ENCODE measurements at places on chromosomes 11 and 22.

DNA sequence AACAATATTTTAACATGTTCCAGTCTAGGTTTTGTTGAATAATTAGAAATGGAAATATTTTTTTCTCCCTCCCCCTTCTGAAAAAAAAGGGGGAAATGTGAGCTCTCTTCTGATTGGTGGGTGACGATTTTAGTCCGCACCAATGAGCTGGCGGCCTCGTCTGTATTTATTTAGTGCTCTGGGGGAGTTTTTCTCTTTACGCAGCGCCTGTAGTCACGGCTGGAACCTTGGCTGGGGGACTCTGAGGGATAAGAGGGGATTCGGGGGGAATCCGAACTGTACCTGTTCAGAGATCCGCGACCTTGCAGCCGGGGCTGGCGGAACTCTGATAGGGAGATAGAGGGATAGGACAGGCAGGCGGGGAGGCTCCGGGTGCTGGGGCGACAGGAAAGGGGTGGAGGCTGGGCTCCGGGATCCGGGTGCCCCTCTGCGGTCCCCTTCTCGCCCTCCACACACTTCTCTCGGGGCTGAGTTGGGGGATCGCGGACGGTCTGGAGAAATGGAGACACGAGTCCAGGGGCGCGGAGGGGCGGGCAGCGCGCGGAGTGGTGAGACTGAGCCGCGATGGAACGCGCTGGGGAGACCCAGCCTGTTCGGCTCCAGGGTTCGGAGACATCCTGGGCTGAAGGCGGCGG lies 99.7 kb upstream of the HSD17B12 start:
- DNase-seq: peak; percentile 14

DNA sequence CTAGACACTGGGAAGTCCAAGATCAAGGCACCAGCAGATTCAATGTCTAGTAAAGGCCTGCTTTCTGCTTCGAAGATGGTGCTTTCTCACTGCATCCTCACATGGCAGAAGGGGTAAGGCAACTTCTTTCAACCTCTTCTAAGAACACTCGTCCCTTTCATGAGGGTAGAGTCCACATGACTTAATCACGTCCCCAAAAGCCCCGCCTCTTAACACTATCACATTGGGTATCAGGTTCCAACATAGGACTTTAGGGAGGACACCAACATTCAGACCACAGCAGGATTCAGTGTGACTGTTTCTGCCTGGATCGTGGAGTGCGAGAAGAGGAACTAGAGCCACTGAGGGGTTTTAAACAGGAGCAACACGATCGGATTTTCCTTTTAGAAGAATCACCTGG lies 3.7 kb upstream of the TIRAP start:
- no peak for DNase-seq

GRCh38 chr11:35997902-35998520 lies 54.1 kb downstream of the LDLRAD3 start:
- DNase-seq: no peak

DNA sequence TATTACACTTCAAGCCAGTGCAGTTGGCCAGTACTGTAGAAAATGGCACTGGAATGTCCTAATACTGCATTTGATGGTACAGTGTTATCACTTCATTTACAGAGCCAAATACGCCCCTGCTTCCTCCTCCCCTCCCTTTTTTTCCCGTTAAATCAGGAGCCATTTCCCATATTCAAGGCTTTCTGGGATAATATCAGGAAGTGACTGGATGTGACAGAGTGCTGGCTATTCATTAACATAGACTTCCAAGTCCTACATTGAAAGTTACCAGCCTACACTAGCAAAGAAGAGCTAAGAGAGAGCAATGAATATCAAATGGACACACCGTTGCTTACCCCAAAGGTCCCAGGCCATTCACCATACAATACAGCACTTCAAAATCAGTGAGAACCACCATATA lies 32.1 kb upstream of the ABCC8 start:
- DNase-seq: no peak

DNA sequence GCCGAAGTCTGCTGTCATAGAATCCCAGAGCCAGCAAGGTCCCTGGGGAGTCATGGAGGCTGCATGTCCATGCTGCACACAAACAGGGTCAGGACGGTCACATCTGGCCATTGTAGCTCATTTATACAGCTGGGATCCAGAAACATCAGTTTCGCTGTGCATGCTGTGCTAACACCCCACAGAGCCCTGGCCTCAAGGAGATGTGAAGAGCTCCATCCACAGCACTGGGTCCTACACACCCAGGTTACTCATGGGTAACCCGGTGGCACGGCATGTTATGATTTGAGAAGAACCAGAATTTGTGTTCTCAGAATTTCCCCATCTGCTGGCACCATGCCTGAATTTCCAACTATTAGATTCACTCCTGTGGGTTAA lies 146.3 kb upstream of the ARHGAP20 start:
- no peak for DNase-seq

DNA sequence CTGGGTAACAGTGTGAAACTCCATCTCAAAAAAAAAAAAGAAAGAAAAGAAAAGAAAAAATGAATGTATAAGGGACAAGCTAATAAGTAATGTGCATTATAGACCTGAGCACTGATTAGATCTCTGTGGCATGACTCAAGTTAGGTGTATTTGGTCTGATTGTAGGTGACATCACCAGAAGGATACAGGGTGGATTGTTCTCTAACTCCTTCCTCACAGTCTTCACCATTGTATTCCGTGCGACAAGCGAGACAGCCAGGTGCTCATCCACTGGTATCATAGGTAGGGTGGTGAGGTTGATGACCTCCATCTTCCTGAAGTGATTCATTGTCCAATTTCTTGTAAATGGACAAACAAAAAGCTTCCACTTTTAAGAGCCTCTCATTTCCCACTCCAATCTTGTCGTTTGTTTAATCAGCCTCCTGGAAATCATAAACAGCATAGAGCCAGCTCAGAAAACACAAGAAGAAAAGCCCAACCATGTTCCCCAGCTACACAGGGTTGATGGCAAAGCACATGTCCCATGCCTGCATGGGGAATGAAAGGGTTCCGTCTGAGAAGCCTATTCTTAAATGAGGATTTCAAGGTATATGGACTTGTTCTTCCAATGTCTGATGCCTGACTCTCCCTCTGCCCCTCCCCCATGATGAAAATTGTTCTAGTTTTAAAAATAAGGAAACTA lies 6.2 kb downstream of the FAM227A start:
- DNase-seq: peak; percentile 3

DNA sequence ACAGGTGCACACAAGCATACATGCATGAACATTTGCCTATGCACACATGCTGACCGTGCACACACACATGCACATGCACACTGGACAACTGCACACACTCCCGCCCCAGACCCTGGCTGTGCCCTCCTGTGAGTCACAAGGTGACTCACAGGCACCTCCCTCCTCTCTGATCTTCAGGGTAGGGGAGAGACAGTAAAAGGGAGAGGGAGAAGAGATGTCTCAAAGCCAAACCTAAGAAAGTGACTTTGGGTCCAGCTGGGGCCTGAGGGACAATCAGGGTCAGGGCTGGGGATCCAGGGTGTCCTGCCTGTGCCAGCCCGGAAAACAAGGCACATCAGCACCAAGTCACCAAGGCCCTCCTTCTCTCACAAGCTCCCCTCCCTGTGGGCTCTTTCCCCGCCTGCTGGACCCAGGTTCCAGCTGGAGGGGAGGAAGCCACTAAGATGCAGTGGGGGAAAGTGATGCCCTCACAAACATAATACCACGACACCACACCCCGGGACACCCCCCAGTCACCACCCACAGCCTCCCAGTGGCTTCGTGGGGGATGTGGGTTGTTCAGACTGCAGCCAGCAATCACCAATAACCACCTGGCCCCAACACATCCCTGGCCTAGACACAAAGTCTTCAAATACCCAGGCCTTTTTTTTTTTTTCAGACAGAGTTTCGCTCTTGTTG lies 39.3 kb downstream of the PDGFB start:
- no peak for DNase-seq

- peak; percentile 43 for DNase-seq
Observed at GRCh38 chr22:20437613-20438426, at the start of gene SCARF2. Gene SCARF2, minus strand, starts transcription at chr22:20437825. Its CDS starts 71 bp downstream, at chr22:20437754.

GRCh38 chr11:75474240-75474639 lies 41.2 kb upstream of the KLHL35 start:
- DNase-seq: no peak
